Hepatocyte (in vitro differentiated cells): ENCODE measurements at places on chromosomes 13 and 19. TPM values are rescaled to one million over a fixed set of nuclear protein-coding genes. Genes with fewer than 3 reads are reported as not detected.

DNA sequence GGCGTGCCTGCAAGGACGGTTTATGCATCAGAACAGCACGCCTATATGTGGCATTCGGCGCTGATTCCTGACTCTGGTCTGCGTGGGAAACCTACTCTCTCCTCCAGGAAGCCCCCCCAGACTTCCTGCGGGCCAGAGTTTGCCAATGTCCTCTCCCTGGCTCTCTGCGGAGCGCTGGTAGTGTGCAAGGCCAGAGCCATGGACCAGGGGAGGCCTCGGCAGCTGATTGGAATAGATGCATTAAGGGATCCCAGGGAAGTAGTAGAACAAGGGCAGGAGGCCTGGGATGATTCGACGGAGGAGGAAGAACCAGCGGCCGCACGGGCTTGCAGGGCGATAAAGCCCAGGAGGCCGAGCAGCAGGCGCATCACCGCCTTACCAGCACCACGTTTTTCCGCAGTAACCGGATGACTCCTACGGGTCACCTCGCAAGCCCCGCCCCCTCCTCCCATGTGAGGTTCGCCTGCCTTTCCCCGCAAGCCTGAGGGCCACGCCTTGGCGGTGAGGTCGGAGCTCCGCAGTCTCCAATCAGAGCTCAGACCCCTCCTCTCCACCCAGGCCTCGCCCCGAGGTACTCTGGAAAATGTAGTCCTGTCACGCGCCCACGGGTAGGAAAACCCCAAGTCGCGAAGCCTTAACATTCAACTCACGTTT is 5.0 kb downstream of the CLEC11A start:
- DNase-seq = peak; percentile 88

- no peak for DNase-seq
These were observed 59.5 kb upstream of the CYSLTR2 start for GRCh38 chr13:48594096-48594815.

GSX1 gene
- not detected in 2 replicates for polyA plus RNA-seq

- peak; percentile 98 for DNase-seq
These were observed at the start of gene ZNF442 for GRCh38 chr19:12365236-12366162. ZNF442 (minus strand) TSS chr19:12365683; CDS start chr19:12363631, 2,052 bp downstream.

- no peak for DNase-seq
These were observed 1121.9 kb upstream of the PCDH20 start for GRCh38 chr13:62537593-62537992.

DNA sequence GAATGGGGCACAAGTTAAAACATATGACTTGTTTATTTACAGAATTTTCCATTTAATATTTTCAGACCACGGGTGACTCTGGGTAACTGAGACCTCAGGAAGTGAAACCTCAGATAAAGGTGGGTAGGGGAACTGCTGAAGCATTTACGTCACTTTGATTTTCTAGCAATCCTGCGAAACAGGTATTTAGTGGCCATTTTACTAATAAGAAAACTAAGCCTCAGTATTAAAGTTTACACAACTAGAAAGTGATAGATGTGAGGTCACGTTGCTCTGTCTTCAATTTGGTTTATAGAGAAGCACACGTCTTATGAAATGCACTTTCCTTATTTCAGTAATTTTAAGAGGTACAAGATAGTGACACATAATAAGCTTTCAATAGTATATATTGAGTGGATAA is 402.8 kb downstream of the FGF9 start:
- no peak for DNase-seq

GRIN2D gene
- polyA plus RNA-seq = 2.1 and 2.7 TPM in 2 replicates

DNA sequence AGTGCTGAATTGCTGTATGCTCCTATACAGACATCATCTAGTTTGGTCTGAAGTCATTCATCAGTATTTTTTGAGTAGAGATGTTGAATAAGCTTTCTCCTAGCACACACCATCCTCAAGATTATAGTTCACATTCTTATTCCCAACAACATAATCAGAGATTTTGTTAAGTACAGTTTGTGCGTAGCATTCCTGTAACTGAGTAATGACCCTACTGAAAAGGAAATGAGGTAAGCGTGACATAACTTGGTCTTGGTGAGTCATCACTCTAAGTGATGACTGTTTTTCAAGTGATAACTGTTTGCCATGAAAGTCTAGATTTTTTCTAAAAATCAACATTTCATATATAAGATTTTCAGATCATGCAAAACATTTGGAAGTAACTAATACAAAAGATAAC is 18.5 kb upstream of the FAM216B start:
- peak; percentile 18 for DNase-seq

- peak; percentile 50 for DNase-seq
These were observed 33.2 kb upstream of the KATNAL1 start for GRCh38 chr13:30340331-30341250.
